Fibroblast of upper back skin (primary cell): ENCODE measurements at places on chromosomes 6 and 20.

DNA sequence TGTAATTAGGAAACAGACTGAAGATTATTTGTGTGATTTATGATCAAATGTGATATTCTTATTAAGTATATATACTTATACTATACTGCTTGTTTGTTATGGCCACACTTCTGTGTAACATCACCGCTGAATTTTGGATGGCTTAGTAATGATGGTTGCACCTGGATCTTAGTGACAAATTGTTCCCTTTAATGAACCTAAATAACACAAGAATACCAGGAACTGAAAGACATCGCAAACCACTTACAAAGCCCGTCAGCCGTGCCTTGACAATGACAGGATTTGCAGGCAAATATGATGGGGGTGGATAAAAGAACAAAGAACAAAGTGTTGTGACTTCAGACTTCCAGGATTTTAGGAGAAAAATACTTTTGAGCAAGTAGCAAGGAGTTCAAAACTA, 67.1 kb downstream of the LAMP5 start:
- DNase-seq = no peak

DNA sequence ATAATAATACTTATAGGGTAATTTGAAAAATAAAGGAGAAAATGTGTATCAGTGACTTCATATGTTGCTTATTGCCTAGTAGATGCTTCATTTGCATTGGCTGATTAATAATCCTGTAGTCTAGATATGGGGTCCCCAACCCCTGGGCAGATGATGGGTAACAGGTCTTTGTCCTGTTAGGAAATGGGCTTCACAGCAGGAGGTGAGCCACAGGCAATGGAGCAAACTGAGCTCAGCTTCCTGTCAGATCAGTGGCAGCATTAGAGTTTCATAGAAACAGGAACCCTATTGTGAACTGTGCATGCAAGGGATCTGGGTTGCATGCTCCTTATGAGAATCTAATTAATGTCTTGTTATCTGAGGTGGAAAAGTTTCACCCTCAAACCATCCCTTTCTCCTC, 1049.5 kb upstream of the EPHA7 start:
- DNase-seq = no peak

DNA sequence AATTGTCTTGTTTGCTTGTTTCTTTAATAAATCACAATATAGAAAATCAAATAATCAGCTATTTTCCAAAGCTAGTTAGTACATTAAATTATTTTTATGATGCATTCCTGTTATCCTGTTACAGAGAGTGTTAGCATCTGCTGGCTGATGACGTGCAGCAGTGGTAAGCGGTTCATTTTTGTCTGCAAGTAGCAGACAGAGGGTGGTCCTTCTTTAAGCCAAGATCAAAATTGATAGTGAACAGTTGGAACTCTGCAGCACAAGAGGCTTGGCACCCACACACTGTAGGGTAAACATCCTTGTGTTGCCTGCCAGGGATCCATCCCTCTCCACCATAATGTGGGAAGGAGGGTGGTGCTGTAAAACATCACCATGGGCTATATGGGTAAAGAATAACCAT, 158.3 kb downstream of the FRK start:
- no peak for DNase-seq

GRCh38 chr6:35341557-35341956, 801 bp upstream of the PPARD start:
- DNase-seq = no peak

DNA sequence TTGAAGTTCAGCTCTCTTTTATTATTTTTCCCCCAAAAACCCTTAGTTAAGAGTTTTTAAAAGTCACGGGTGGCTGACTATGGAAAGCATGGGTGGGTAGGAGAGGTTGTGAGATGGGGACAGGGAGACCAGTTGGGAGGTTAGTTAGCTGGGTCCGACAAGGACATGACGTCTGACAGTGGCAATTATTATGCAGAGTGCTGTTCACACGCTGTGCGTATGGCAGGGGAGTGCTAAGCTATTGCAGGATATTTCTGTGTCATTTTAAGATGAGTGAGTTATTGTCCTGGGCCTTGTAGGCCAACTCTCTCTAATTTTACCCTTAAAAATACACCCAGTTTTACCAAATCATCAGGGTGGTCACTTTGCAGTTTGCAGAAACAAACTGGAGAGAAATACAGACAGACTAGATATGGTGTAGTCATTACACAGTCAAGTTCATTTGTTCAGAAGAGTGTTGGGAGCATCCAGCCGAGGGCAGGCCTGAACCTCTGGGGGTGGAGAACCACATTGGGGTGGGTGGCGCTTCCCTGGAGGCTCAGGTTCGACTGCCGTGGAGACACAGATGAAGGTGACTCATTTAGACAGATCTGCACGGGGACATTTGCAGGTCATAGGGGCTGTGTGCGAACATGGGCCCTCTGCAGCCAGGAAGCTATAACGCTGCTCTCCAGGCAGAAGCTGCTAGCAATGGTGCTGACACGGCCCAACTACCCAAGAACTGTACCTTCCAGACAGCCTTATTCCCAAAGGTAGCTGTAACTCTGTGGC, 307.6 kb downstream of the QKI start:
- DNase-seq = no peak

DNA sequence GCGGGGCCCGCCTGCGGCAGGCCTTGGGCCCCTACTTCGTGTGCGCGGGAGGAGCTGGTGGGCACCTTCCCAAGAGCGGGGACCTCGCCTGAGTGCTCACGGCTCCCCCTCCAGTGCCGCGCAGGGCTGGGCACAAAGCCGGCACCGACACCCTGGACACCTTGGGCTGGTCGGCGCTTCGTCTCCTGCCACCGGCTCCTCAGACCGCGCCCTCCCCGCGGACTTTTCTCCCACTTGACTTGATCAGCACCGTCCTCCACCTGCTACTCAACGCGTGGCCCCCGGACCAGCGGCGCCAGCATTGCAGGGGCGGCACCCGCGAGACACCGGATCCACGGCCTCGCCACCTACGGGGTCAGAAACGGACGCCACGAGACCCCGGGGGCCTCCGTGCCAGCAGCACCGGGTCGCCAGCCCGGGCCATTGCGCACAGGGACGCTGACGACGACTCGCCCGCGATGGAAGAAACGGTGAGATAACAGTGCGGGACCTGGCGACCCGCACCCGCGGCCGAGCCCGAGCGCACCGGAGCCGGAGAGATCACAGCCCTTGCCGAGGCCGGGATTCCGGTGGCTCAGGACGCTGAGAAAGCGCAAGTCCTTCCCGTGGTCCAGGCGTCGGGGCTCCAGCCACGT, 154.2 kb downstream of the DLL1 start:
- DNase-seq = no peak

DNA sequence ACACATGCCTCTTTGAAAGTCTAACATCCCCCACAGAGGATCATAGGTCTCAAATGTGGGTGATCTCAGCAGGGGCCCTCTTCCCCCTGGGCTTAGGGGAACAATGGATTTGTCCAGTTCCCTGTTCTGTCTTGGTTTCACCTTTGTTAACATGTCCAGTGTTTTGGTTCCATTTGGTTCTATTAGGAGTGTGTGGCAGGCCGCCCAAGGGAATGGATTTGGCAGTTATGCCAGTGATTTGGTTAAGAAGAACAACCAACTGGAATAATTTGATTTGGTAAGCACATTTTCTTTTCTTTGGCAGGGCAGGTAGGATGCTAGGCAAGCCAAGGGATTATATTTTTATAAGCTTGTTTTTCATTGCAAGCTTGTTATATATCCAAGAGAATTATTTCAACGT, 28.5 kb upstream of the ENPP1 start:
- no peak for DNase-seq

DNA sequence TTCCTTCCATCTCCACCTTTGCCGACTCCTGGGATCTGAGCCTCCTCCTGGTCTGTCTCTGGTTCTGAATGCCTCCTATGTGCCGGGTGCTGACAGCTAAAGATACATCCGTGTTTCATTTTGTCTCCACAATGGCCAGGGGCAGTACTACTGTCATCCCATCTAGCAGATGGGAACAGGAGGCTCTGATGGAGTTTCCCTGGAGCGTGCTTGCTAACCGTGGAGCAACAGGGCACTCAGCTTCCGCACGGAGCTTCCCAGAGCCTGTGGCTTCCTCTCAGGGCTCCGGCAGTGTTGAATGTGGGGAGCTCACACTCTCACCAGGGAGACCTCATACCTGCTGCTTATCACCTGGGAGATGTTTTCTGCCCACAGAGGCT, 11.9 kb upstream of the NPBWR2 start:
- no peak for DNase-seq

DNA sequence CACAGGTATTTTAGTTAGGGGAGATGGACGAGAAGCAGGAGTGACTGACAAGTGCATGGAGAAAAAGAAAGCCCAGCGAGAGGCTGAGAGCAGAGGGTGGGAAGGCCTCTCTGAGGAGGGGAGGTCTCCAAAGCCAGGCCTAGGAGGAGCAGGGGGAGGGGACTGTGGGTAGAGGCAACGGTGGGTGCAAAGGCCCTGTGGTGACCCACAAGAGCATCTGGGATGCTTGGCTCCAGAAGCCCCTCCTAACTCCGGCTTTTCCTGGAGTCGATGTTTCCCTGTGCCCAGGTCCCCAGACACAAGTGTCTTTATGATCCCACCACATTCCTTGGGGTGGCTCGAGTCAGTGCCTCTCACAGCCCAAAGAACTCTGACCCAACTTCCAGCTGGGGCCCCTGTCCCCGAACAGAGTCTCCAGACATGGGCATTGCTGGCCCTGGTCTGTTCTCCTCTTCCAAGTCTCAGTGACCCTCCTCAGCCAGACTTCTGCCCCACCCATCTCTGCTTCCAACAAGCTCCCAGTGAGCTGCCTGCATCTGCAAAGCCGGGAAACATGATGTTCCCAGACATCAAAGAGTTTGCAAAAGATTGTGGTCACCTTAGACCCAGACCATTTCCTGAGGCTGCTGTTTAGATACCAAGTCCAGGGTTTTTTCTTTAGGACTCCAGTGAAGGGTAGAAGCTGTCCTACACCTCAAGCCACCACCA, 11.1 kb upstream of the BMP7 start:
- no peak for DNase-seq

DNA sequence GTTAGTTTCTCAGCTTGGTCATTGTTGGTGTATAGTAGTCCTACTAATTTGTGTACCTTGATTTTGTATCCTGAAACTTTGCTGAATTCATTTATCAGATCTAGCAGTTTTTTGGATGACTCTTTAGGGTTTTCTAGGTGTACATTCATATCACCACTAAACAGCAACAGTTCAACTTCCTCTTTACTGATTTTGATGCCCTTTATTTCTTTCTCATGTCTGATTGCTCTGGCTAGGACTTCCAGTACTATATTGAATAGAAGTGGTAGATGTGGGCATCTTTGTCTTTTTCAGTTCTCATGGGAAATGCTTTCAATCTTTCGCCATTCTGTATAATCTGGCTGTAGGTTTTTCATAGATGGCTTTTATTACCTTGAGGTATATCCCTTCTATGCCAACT, 61.3 kb upstream of the HEY2 start:
- no peak for DNase-seq

GRCh38 chr6:23656255-23657194, 469.5 kb upstream of the NRSN1 start:
- no peak for DNase-seq

- peak; percentile 87 for DNase-seq
Observed at GRCh38 chr6:64217721-64218620, 582.4 kb downstream of the PHF3 start.

DNA sequence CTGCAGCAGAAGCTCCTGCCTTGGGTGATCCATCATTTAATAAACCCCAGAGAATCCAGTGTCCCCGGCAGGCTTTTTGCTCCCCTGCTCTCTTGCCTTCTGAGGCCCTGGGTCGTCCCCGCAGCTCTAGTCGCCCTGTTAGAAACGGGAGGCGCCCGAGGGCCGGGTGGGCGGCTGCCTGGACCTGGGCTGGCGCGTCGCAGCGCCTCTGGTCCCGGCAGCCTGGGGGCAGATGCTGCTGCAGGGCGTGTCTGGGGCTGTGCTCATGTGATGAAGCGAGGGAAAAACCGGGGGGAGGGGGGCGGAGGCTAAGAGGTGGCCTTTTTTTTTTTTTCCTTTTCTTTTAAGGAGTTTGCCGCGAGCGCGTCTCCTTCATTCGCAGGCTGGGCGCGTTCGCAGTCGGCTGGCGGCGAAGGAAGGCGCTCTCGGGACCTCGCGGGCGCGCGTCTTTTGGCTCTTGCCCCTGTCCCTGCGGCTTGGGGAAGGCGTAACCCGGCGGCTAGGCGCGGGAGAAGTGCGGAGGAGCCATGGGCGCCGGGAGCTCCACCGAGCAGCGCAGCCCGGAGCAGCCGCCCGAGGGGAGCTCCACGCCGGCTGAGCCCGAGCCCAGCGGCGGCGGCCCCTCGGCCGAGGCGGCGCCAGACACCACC, 394 bp downstream of the AKAP12 start:
- DNase-seq = peak; percentile 77

DNA sequence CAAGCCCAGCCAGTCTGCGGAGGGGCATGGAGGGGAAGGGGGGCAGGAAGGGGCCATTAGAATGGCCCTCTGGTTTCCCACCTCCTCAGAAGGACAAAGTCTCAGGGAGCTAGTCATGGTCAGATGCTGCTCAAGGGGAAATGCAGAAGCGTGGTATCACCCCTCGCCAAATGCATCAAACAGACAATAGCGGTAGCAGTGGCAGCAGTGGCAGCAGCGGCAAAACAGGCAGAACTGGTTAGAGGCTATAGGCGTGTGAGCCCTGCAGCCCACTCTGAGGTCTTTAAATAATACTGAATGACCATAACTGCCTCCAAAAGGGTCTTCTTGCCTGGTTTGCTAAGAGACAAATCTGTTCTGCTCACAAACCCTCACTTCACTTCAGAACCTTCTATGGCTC, 186.7 kb downstream of the TFAP2C start:
- DNase-seq = no peak

DNA sequence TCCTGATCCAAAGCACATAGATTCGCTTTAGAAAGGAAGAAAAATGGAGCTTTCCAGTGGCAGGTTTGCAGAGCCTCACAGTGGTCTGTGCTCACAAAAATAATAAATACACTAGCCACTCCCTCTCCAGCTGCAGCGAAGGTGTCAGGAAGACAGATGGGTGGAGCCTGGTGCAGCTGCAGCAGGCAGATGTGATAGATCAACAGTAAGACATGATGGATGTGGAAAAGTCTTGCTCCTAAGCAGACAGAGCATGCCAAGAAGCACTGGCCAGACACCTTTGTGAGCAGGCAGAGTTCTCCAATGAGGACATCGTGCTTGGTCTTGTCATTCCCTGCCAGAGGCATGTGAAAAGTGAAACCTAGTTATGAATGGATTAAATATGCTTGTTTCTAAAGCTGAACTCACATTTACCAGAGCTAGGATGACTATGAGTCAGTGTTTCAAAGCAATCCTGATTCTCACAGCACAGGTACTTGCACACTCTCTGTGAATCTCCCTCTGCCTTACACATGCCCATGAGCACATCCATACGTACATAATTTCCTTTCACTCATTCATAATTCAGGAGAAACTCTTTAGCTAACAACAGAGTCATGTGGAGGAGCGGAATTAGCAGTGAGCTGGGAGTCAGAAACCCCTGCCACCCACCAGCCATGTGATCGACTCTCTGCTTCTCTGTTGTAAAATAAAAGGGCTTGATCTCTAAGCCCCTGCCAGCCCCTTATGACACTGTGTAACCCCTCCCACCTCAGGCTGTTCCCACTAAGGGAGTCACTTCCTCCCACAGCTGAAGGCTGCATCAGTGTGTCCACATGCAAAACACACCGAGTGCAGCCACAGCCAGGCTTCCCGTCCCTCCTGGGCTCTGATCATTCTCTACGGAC, 111.2 kb downstream of the SCML4 start:
- peak; percentile 53 for DNase-seq
